ENCODE measurements at places on chromosomes 3 and 15.

GRCh38 chr3:8723612-8724011 lies 10.0 kb upstream of the CAV3 start:
- no peak for DNase-seq

DNA sequence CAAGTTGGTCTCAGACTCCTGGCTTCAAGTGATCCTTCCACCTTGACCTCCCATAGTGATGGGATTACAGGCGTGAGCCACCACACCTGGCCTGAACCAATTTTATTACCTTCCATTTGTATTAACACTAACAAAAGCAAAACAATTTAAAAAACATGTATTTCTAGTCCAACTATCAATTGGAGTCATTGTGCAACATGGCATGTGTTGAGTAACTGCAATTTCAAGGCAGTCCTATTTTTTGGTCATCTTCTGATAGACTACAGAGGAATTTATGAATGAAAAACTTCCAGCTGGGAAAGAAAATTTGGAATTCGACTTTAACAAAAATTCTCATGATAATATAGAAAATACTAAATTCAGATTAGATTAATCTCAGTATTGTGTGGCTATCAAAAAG lies 16.8 kb downstream of the SPTSSB start:
- no peak for DNase-seq

GRCh38 chr3:143795874-143796273 lies 52.4 kb downstream of the SLC9A9 start:
- DNase-seq = no peak

GRCh38 chr15:67607959-67608637 lies 65.6 kb downstream of the MAP2K5 start:
- DNase-seq = no peak

- DNase-seq = no peak
Observed at GRCh38 chr15:67066041-67066958, 898 bp downstream of the SMAD3 start.

DNA sequence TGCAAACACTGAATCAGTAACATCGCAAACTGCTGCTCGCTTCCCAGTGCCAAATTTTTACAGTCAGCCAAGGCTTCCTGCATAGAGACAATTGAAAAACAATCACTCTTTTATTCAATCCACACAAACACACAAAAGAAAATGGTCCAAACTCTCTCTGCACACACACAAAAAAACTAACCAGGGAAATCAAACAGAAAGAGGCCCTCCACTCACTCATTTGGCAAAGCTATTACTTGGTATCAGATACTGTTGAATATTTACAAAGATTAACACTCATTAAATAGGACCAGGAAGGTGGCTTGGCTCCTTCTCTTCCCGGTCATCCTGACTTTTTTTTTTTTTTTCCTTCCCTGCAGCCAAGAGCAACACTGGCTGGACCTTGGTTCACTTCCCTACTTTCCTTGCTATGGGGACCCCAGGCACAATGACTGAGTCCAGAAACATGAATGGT lies 62.4 kb upstream of the SPATA12 start:
- no peak for DNase-seq

DNA sequence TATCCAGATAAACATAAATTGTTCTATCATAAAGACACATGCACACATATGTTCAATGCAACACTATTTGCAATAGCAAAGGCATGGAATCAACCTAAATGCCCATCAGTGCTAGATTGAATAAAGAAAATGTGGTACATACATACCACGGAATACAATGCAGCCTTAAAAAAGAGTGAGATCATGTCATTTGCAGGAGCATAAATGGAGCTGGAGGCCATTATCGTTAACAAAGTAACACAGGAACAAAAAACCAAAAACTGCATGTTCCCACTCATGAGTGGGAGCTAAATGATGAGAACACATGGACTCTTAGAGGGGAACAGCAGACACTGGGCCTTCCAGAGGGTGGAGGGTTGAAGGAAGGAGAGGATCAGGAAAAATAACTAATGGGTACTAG lies 79.2 kb downstream of the SH3GL3 start:
- no peak for DNase-seq

DNA sequence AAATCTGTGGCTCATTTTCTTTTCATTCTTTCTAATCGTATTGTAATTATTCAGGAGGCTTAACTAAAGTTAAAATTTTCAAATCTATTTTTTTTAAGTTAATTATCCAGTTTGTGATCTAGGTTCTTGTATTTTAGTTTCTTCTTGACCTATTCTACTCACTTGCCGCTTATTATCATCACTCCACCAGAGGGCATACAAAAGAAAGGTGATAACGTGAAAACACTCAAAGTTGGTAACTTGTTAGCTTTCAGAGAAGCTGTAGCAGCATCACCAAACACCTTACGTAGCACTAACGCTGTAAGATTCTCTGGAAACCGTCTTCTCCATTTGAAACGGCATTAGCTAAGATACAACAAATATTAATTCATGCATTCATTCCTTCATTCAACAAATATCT lies 4.8 kb downstream of the GNB4 start:
- peak; percentile 15 for DNase-seq

GRCh38 chr3:146308222-146308621 lies 57.3 kb upstream of the PLSCR4 start:
- DNase-seq = no peak

DNA sequence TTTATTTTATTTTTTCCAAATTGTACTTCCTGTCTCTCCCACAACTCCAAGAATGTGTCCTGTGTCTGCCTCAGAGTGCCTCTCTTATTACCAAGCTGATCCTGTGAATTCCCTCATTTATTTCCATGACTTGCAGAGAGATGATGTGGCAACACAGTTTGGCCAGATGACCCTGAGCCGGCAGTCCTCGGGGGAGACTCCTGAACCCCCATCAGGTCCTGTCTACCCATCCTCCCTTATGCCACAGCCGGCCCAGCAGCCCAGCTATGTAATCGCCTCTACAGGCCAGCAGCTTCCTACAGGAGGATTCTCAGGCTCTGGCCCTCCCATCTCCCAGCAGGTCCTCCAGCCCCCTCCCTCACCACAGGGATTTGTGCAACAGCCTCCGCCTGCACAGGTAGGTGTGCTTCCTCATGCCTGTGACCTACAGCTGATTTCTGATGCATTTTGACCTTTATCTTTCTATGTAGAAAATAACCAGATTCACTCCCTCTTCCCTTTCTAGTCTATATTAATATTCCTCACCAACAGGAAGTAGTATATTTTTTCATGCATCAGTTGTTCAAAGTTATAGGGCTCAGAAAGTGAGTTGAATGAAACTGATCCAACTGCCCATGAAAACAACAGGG lies 100.0 kb downstream of the ARPP21 start:
- no peak for DNase-seq

Measured in CD14-positive monocyte (primary cell).